ENCODE measurements at places on chromosomes 16 and 17.

DNA sequence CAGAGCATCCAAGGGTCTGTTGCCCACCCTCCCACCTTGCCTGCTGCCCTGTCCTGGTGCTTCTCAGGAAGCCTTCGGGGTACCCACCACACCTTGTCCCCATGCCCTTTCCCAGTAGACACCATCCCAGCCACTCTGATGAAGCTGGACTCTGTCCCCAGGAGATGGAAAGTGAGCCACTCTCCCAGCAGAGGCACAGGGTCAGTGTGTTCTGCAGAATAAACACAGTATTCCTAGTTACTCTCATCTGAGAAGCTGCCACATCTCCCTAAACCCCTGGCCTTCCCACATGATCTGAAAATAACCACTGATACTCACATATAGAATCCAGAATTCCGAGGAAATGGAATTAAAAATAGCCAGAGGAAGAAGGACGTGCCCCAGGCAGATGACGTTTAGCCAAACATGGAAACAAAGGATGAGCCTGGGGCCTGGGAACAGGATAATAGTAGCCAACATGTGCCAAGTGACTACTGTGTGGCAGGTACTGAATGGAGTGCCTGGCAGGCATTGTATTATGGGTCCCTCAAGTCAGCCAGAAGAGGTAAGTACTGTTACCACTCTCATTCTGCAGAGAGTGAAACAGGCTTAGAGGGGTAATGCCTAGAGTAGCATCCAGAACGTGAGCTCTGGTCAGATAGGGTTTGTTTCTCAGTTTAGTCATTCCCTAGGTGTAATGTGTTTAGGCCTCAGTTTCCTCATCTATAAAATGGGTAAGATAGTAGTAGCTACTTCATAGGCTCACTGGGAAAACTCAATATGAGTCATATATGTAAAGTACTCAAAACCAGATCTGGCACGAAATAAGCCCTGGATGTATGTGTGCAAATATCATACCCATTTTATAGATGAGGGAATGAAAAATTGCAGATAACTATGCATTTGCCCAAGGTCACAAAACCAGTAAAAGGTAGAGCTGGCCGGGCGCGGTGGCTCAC, 20.8 kb upstream of the PEMT start:
- DNase-seq: no peak

GRCh38 chr16:67407176-67407787, 9.0 kb downstream of the ZDHHC1 start:
- DNase-seq: no peak

DNA sequence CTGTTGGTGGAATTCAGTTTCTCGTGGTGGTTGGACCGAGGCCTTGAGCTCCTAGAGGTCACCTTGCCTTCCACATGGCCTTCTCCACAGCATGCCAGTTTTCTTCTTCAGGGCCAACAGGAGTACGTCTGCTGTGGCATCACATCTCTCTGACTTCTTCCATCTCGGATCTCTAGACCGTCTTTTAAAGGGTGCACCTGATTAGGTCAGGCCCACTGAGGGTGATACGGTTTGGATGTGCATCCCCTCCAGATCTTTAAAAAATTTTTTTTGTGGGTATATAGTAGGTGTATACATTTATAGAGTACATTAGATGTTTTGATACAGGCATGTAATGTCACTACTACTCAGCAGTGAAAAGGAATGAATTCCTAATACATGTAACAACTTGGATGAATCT, 58.3 kb upstream of the BRD7 start:
- no peak for DNase-seq

GRCh38 chr17:41691031-41691777, 2.5 kb downstream of the EIF1 start:
- DNase-seq: no peak

DNA sequence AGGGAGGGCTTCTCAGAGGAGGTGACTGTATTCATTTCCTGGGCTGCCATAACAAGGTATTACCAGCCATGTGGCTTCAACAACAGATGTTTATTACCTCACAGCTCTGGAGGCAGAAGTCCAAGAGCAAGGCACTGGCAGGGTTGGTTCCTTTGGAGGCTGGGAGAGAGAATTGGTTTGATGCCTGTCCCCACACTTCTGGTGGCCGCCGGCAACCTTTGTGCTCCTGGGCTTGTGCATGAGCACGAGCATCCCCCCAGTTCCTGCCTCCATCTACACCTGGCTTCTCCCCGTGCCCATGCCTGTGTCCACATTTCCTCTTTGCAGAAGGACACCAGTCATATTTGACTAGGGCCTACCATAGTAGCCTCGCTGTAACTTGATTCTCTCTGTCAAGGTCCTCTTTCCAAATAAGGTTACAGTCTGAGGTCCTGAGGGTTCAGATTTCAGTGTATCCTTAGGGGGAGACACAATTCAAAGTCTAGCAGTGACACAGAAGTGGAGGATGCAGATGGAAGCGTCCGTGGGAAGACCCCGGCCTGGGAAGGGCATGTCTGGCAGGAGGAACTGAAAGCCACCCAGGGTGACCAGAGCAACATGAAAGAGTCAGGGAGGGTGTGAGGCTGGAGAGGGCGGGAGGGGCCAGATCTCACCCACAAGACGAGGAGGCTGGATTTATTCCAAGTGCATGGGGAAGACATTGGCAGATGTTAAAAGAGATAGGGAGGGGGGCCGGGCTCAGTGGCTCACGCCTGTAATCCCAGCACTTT, 188.2 kb upstream of the HSBP1 start:
- no peak for DNase-seq

GRCh38 chr16:47881574-47881973, 274.2 kb downstream of the ABCC12 start:
- DNase-seq: no peak

GRCh38 chr17:70447588-70447987, 278.3 kb downstream of the KCNJ2 start:
- no peak for DNase-seq

DNA sequence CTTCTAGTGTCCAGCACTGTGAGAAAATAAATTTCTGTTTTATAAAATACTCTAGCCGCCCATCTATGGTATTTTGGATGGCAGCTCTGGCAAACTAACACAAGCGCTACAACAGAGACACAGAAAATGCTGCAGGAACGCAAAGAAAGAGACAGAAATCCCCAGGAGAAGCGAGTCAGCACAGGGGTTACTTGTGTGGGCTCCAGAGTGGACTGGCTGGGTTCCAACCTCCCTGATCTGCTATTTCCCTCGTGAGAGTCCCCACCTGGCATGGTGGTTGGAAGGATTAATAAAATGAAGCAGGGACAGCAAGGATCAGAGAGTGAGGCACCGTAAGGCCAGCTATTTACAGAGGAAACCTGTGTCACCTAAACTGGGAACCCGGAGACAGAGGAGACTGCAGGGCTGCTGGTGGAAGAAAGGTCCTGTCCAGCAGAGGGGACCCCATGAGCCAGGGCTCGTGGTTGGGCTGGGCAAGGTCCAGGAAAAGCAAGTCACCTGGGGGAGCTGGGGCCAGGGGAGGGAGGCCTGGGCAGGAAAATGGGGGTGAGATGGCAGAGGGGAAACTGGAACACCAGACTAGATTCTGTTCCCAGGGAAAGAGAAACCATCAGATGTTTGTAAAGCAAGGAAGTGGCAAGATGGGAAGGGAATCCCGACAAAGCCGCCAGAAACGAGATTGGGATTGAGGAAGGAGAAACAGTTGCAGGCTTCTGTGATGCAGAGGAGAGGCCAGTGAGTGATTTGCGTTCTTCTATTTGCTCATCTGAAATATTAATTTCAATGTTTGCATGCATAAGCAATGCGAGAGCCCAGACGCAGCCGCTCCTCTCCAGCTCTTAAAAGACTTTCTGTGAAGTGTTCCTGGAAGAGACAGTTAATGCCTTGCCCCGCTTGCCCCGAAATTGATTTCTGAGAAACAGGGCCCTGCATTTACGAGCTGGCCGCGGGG, 63.0 kb upstream of the TEKT3 start:
- no peak for DNase-seq

DNA sequence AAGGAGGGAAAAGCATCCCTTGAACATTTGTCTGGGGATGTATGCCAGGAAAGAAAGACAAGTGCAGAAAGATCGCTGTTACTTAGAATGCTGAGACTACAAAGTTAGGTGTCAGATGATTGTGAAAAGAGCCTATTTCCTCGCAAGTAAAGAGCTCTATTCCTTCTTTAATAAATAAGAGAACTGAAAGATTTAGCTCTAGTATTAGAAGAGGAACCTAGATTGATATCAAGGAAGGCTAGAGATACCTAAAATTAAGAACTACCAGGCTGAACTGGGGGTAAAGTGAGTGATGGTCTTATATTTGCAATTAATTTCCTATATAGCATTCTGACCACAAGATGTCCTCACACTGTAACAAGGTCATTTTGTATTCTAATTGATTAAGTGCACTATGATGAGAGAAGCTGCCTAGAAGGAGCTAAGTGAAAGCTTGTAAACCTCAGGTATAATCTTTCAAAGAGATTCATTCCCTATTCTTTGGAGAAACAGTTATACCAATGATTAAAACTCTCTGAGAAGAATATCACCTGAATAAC, 62.3 kb downstream of the SSH2 start:
- no peak for DNase-seq

DNA sequence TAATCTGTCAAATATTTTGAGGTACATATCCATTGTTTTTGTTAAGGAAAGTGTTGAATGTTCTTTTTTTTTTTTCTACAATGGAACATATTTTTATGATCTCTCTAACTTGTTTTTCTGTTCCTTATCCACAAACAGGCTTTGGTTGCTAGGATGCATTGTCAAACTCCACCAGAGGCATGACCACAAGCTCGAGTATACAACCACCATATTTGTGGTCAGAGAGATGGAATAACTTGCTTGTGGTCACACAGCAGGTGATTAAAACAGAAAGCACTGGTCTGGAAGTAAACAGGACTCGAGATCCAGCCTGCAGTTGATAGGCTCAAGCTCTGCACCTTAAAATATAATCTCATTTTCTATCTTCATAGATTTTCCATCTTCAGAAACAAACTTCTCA, 105.8 kb upstream of the ADAMTS18 start:
- no peak for DNase-seq
